ENCODE measurements at places on chromosomes 4 and X. TPM values are rescaled to one million over a fixed set of nuclear protein-coding genes. Genes with fewer than 3 reads are reported as not detected.
A peak's percentile ranks its signal among the peaks of the same experiment; 100 is the strongest.

The PAGE1 gene
- polyA plus RNA-seq: not detected

The RGN gene
- 89.1 TPM for polyA plus RNA-seq

GRCh38 chrX:97268182-97268680 lies 384.5 kb downstream of the RPA4 start:
- DNase-seq: no peak

DNA sequence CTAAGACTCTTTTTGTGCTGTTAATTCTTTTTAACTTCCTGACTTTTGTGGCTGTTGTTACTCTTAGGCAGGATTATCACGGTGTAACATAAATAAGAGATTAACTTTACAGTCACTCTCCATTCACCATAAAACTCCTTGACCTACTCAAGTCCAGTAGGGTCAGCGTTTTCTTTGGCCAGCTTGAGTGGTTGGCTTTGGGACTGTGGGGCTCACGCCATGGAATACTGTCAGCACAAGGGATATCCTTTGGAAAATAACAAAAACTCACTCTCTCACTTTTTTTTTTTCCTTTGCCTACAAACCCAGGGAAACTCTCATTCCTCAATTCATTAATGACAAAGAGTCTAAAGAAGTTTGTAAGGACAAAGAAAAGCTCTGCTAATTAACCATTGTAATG lies 89.4 kb upstream of the TLL1 start:
- no peak for DNase-seq

DNA sequence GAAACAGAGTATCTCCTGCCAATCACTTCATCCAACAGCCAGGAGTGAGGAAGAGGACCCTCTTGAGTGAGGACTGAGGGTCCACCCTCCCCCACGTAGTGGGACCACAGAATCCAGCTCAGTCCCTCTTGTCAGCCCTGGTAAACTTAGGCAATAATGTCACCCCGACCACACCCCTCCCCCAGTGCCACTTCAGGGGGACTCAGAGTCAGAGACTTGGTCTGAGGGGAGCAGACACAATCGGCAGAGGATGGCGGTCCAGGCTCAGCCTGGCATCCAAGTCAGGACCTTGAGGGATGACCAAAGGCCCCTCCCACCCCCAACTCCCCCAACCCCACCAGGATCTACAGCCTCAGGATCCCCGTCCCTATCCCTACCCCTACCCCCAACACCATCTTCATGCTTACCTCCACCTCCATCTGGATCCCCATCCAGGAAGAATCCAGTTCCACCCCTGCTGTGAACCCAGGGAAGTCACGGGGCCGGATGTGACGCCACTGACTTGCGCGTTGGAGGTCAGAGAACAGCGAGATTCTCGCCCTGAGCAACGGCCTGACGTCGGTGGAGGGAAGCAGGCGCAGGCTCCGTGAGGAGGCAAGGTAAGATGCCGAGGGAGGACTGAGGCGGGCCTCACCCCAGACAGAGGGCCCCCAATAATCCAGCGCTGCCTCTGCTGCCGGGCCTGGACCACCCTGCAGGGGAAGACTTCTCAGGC lies at the start of the genes CSAG1 and MAGEA12:
CSAG1 (minus strand) TSS at position 461 of the 715 bp plus-strand sequence. CDS start 1,261 bp downstream, outside the sequence.
MAGEA12 (plus strand) TSS at position 497 of the 715 bp plus-strand sequence. CDS start 2,405 bp downstream, outside the sequence.
- peak; percentile 49 for DNase-seq

DNA sequence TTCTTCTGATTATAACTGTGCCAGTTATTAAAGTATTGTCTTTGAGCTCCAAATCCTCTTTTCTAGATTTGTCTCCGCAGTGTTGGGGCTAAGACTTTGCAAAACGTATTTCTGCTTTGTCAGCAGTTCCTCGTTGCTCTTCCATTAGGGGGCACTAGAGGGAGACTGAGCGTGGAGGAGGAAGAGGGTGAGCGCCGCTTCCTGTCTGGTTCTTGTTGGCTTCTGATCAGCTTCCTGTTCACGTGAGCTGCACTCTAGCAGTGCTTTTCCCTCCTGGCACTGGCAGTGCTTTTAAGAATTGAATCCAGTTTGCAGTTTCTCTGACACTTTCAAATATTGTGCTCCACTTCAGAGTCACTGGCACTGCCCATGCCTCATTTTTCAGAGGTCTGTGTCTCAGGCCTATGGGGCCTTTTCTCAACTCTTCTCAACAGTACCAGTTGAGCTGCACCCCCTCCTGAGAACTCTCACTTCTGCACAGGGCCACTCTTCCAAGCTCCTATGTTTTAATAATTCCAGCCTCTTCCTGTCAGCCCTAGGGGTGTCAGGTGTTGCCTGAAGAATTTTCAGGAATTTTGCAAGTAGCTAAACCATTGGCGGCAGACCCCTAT lies 54.4 kb upstream of the LCORL start:
- no peak for DNase-seq

GRCh38 chrX:19990151-19990555 lies 708 bp downstream of the BCLAF3 start:
- DNase-seq: no peak

GRCh38 chr4:160247091-160247656 lies 1144.3 kb downstream of the RAPGEF2 start:
- peak; percentile 63 for DNase-seq

GRCh38 chrX:31661280-31661810 lies 589.5 kb upstream of the FTHL17 start:
- DNase-seq: no peak

Data from kidney (tissue), 22 donors.